ENCODE measurements at places on chromosomes 5 and 9. TPM values are rescaled to one million over a fixed set of nuclear protein-coding genes. Genes with fewer than 3 reads are reported as not detected.

DNA sequence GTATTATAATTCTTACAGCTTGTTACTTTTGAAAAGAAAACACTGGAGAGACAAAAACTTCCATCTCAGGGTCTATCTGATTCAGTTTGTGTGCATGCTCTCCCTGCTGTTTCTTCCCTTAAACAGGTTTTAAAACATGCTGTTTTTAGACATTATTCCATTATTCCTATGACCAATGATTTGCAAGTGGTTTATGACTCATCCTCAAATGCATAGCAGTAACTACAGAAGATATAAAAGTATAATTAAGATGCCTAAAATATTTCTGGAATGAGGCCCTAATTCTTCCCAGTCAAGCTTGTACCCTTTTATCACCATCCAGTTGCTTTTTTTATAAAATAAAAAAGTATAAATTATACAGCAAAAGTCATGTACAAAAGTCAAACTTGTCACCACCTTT lies 3.7 kb downstream of the DTWD2 start:
- DNase-seq, result no peak

The SPATA9 gene
- not detected for total RNA-seq

The LHX3 gene
- total RNA-seq, result not detected

The GRM6 gene
- total RNA-seq, result not detected

DNA sequence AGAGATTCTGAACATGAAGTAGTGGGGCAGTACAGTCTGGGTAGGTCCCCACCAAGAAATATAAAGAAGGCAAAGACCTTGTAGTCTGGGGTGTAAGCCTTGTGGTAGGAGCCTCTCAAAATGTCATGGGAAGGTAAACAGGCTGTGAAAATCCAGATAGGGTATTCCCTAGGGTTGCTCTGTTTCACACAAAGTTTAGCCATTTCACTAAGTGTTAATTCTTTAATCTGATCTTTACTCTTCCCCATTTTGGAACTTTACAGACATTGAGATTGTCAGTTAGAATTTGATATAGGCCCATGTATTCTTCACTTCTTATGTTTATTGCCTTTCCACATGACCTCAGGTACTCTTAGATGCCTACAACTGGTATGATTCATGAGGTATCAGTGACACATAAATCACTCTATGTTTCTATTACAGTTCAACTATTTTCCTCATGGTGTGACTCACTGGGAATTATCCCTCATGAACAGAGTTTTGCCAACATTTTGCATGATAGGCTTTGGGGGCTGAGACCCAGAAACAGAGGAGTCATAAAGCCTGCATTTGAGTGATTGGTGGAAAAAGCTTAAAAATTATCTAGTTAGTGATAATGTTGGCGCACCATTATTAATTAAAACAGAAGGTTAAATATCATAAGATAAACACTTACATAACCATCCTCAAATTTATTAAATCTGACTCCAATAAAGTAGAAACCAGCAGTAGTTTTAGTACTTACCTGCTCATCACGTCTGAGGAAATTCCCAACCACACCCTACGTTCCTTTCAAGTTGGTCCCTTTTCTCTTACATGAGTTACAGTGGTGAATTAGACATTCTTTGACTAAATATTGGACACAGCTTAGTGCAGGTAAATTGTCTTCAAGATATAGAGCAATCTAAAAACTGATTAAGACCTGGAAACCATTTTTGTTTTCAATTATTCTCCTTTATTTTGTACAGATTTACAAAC lies 399.8 kb upstream of the MEF2C start:
- no peak for DNase-seq

The SIT1 gene
- total RNA-seq, result 92.1 TPM

DNA sequence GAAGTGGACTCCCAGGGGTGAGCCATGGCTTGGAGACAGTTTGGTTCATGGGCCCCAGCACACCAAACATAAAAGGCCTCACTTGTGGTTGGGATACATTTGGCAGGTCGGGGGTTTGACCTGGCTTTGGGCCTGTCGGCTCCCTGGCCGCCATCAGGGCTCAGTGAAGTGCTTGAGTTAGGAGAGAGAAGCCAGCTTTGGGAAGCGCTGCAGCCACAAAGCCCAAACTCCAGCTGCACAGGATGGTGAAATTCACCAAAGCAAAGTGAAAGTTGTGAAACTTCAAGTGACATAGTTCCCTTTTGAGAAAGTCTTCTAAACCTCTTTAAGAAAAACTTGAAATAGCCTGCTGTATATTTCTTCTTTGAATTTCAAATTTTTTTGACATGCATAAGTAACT lies 27.5 kb downstream of the SLC46A2 start:
- DNase-seq, result no peak

GRCh38 chr5:122153230-122153629 lies 23.9 kb downstream of the ZNF474 start:
- no peak for DNase-seq

The MPDZ gene
- total RNA-seq, result not detected

DNA sequence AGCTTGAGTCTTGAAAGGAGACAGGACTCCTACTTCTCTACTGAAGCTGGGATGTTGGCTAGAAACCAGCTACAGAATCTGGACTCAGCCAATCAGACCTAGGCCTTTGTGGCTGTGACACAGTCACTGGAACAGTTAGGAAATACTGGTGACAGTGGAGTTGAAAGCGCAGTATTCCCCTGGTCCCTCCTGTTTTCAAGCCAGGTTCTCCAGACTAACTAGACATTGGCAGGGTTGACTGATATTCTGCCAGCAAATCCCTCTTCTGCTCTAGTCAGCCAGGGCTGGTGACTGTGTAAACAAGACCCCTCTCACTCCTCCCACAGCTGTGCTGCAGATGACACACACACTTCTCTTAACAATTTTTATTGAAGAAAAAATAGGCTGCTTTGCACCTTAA lies 8.7 kb downstream of the SHROOM1 start:
- no peak for DNase-seq

DNA sequence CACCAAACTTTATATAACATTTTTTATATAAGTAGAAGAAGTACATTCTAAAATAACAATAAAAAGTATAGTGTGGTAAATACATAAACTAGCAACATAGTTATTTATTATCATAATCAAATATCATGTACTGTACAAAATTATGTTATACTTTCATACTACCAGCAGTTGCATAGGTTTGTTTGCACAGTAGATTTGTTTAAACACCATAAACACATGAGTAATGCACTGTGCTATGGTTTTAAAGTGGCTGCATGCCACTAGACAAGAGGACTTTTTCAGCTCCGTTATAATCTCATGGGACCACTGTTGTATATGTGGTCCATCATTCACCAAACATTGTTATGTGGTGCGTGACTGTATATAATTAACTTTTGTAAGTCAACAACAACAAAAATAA lies 137.6 kb downstream of the DRD1 start:
- no peak for DNase-seq

DNA sequence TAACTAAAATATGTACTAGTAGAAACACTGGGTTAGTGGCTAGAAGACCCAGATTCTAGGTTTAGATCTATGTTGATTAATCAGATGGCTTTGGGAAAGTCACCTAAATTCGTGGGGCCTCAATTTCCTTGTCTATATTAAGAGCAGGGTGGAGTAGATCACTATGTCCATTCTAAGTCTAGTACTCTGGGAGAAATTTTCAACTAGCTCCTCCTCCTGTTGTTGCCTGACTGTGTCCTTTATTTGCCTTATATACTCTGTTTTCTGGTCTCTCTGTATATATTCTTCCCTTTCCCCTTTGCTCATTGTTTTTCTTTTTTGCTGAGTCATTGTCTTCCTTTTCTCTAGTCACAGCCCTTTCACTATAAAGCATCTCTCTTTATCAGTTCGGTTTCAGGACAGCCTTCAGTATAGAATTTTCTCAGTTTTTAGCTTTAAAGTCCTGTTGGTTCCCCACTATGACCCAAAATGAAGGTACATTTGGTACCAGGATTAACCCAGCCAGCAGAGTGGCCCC lies 44.5 kb upstream of the CDH6 start:
- DNase-seq, result no peak

All from activated T-helper 2 cell treated with anti-CD3 and anti-CD28 coated beads, Interferon-gamma antibody, Interleukin-2, Interleukin-4, amounts not matched to agents 10 μg/mL and 5 μg/mL and 100 μg/mL, durations not matched to agents 14 hours and 24 hours and 36 hours (primary cell).